ENCODE measurements at places on chromosomes 2 and 18.

GRCh38 chr2:150133623-150134022 lies 353.8 kb downstream of the RND3 start:
- DNase-seq = no peak

DNA sequence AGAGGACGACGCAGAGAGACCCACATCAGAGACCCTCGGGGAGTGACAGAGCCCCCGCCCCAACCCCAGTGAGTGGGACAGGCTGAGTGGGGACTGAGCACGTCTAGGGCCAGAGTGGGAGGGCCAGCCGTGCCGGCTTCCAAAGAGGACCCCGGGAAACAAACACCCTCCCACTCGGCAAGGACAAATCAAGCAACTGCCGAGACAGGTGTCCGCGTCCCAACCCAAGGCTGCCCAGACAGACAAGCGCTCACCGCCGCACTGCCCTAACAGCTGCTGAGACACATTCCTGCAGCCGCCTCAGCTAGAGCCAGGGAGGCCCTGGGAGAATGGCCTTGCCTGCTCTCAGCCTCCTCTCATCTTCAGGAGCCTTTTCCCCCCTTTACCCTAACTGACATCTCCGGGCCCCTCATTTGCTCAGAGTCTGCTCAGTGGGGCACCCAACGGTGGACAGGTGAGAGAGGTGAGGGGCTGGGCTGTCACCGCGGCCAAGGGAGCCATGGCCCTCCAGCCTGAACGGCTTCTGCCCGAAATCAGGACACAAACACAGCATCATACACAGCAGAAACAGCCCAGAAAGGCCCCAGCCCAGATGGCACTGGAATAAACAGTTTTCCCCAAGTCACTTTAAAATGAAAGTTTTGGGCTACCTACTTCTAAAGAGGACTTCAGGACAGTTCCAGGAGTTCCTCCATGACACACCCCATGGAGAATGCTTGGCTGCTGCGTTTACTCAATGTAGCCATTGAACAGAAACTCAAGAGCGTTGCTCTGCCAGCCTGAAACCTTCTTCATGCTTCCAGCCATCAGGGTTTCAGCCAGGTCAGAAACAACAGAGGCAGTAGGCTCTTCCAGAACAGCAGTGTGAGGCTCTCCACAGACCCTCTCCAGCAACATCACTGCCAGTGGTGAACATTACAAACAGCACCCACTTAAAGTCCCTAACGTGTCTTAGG lies 23.6 kb downstream of the SLC66A2 start:
- peak; percentile 4 for DNase-seq

DNA sequence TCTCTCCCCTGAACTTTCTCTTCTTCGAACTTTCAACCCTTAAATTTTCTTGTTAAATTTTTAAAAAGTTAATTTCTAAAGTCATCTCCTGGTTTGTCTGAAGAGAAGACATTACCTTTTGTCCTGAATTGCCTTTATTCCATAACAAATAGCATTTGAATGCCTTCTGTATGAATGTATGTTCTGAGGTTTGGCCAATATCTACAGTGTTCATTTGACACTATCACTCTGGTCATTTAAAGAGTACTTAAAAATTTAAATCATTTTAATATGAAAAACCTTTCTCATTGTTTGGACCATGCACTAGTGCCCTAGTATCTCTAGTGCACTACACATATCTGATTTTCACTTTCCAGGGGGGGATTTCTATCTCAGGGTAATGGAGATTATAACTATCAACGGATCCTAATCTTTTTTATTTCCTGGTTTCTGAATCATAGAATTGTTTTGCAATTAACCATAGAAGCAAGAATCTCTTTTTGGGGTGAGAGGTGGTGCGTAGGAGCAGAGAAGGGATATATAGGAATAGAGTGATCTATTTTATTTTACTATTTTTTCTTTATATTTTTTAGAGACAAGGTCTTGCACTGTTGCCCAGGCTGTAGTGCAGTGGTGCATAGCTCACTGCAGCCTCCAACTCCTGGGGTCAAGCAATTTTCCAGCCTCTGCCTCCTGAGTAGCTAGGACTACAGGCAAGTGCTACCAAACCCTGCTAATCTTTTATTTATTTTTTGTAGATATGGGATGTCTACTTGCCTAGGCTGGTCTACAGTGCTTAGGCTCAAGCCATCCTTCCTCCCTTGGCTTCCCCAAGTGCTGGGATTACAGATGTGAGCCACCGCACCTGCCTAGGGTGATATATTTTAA lies 25.5 kb downstream of the TANC1 start:
- DNase-seq = no peak

- no peak for DNase-seq
These were observed 47.2 kb upstream of the MAP2 start for GRCh38 chr2:209376686-209377085.

- DNase-seq = no peak
These were observed 4.0 kb upstream of the MREG start for GRCh38 chr2:216017365-216017764.

DNA sequence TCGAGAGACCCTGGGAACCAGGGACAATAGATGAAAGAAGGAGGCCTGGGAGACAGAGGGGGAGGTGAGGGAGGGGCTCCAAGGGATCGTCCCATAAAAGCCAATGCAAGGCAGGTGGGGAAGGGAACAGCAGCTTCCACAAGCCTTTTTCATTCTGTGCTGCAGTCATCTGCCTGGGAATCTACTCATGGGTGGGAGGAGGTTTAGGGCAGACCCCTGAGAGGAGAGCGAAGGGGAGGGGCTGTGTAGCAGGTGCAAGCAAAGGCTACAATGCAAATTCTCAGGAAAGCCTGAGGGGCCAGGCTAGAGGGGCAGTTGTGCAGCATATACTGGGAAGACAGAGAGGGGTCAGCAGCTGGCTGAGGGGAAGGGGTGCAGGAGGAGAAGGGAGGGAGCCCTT lies 135.4 kb downstream of the SETBP1 start:
- no peak for DNase-seq

GRCh38 chr2:194319222-194319992 lies 1337.6 kb upstream of the SLC39A10 start:
- DNase-seq = no peak

- DNase-seq = no peak
These were observed 40.4 kb upstream of the IMP4 start for GRCh38 chr2:130302164-130302886.

- DNase-seq = no peak
These were observed 221.5 kb upstream of the NCKAP5 start for GRCh38 chr2:133789743-133790142.

DNA sequence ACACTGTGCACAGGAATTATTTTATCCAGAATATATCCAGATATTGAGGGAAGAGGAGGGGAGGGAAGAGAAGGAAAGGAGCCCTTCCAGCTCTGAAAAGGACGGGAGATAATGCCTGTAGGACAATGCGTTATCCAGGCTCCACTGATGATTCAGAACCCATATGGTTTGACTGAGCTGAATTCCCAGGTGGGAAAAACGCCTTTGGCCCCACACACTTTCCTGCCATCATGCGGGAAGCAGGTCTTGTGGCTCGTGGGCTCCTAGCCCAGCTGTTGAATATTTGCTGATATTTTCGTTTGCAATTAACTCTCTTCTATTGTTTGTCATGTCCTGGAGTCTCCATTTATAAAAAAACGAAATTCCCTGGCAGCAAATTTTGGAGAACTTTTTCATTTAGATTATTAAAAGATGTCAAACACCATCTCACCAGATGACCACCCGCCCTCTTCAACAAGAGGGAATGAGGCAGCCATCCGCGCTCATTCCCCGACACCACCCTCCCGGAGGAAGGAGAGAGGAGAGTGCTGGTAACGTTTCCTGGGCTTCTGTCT lies 8.9 kb downstream of the COL6A3 start:
- DNase-seq = no peak

DNA sequence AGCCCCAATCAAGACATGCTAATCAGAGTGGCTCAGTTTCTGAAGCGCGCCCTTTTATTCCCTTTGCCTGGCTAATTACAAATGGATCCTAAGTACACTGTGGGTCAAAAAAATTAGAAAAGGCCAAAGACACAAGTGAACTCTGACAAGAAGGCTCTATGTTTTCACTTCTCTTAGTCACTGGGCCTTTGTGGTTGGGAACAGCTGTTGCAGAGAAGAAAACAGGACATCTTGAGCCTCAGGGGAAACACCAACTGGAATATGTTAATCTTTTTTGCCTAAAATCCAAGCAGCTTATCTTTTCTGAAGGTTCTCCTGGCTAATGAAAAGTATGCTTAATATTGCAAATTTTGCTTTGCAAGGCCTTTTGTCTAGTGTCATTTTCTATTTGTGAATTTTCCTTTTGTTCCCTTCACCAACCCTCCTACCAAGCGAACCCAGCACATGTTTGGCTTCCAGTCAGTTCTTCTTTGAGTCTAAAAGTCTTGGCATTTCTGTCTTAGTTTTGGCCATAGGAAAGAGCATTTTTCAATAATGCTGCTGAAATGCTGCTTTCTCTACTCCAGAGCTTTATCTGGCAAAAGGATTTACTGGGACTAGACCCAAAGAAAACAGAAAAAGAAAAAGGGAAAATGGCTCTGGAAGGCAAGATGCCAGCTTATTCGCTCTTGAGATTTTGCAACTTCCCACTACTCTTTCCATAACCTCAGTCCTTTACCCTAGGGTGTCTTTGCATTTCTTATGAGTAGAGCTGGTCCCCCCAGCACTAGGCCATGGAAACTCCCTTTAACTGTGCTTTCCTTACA lies 440.2 kb upstream of the ST6GAL2 start:
- DNase-seq = no peak

- no peak for DNase-seq
These were observed 105.5 kb downstream of the TDRD15 start for GRCh38 chr2:21229302-21229701.

- no peak for DNase-seq
These were observed 1229.4 kb upstream of the FAM98A start for GRCh38 chr2:34828481-34828880.

DNA sequence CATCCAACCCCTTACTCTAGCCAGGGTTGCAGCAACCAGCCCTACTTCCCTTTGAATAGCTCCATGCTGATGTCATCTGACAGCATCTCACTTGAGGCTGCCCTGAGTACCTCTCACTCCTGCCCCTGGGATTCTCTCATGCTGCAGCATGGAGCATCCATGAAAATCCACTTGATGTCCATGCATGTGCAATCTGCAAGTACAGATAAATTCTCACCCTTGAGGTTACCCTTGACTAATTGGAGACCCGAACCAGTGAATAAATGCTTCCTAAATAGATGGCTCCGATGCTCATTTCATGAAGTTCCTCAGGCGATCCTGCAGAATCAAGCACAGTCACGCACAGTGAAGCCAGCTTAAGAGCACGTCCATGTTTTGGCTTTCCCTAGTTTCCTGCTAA lies 298.3 kb downstream of the RBM43 start:
- no peak for DNase-seq

GRCh38 chr2:64052463-64053241 lies 33.4 kb upstream of the VPS54 start:
- no peak for DNase-seq

- no peak for DNase-seq
These were observed 21.9 kb downstream of the METTL8 start for GRCh38 chr2:171411791-171412483.

DNA sequence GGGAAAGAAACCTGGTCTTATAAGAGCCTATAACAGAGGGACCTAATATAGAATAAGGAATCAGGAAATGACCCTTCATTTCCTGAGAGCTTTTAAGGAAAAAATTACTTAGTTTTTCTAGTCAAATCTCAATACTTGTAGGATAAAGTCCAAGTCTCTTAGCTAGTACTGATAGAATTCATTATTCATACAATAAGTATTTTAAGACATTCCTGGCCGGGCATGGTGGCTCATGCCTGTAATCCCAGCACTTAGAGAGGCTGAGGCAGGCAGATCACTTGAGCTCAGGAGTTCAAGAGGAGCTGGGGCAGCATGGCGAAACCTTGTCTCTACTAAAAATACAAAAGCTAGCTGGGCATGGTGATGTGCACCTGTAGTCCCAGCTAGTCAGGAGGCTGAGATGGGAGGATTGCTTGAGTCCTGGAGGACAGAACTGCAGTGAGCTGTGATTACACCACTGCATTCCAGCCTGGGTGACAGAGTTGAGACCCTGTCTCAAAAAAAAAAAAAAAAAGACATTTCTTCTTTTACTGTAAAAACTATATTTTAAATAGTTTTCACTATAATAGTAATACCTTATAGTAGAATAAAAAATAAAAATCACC lies 3.2 kb downstream of the RAB3GAP1 start:
- no peak for DNase-seq

- no peak for DNase-seq
These were observed 91.0 kb downstream of the SPTBN1 start for GRCh38 chr2:54546923-54547720.

GRCh38 chr2:168494190-168494711 lies 38.2 kb downstream of the CERS6 start:
- DNase-seq = peak; percentile 61

DNA sequence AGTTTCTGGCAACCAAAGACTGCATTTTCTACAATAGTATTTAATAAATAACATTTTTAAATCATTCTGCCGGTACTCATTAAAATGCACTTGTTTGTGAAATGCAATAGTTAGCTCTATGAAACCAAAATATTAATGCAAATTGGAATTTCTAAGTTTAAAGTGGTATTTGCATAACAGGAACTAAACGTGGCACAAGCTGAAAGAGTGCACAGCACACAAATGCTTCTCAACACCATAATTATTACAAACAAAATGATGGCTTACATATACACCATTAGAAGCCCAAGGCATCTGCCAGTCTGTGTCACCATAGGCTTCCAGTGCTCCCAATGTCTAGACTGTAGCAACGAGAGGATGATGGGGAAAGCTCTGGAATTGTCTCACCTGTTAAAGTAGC lies 280.5 kb downstream of the TCF4 start:
- no peak for DNase-seq

DNA sequence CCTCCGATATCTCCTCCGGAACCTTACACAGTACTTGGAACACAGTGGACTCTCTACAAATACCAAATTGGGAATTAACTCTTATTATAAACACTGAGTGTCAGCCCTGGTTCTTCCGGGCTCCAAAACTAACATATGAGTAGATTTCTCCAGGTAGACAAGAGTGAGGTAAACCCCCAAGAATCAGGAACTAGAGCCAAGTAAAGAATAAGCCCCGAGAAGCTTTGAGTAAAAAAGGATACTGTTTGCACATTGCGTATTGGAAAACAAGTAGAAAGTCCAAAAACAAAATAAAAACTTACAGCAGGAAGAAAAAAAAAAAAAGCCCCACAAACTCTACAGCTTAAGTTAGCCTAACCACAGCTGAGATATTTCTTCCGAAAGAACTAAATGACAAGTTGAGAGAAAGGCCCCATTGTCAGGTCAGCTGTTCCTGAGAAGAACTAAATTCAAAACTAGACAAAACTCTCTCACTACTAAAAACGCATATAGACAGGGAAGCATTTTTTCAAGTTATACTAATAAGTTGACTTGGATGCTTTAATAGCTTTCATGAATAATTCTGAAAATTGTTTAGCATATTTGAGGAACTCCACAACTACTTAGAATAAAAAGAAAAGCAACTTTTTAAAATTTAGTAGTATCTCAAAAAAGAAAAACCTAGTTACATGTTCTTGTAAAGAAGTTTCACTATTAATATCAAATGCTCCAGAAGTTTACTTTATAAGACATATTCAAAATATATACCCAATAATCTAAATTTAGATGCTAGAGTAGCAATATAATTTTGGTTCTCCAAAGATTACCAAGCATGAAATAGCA lies 4.3 kb upstream of the HAAO start:
- no peak for DNase-seq
